ENCODE measurements at places on chromosomes 3 and 15. TPM values are rescaled to one million over a fixed set of nuclear protein-coding genes. Genes with fewer than 3 reads are reported as not detected.

Gene GOLGA8B
- 74.9 TPM for total RNA-seq

Gene SLC28A2
- 4.0 TPM for total RNA-seq

Gene EXOG
- 10.4 TPM for total RNA-seq

Gene C3orf85
- not detected for total RNA-seq

Gene SLC22A14
- total RNA-seq = 0.20 TPM

Gene SUCNR1
- not detected for total RNA-seq

Gene RTP1
- total RNA-seq = 1.4 TPM

- peaks cover 8% of the 10 kb centered on the region for H3K4me1 ChIP-seq
- H3K36me3 ChIP-seq = no peaks in the 10 kb centered on the region
- no peaks in the 10 kb centered on the region for H3K27me3 ChIP-seq
- no peak overlapping the region for H3K4me3 ChIP-seq
Measured at GRCh38 chr3:156666073-156666472, 8.3 kb upstream of the TIPARP start.

DNA sequence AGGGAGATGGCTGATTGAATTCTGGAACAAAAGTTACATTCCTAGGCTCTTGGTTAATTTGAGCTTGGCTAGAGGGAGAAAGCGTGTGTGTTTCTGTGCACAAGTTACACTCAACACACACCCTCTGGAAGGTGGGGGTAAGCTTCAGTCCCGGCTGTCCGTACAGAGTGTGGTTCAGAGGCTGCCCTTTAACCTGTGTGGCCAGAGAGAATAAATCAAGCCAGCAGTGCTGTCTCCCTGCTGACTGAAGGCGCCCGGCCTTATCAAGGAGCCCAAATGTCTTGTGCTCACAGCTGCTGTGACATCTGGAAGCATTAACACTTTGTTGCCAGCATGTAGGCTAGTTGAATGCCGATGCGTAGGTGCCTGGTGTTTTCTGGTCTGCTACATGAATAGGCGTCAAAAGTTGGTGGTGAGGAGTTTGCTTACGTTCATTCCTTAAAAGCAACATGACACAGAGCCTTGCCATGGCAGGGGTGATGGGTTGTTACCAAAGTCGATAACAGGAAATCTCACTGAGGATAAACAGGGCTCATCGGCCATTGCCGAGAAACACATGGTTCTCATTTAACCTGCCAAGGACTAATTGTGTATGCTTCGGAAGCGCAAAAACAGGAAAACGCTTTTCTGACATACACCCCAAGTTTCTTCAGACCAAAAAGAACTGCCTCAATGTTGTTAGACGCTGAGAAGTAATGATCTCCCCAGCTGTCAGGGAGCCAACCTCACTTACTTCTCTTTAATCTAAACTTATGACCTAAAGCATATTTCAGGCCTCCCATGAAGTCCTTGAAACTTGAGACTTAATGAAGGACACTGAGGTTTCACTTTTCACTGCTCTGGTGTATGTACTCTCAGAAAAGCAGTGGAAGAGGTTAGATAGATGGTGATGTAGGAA is 95.8 kb upstream of the CTDSPL start:
- peaks cover 14% of the 10 kb centered on the region for H3K4me1 ChIP-seq
- DNase-seq = peak; percentile 82
- H3K27ac ChIP-seq = no peak overlapping the region
- no peak overlapping the region for H3K4me3 ChIP-seq
- H3K36me3 ChIP-seq = no peaks in the 10 kb centered on the region
